ENCODE measurements at places on chromosomes 2 and 18. TPM values are rescaled to one million over a fixed set of nuclear protein-coding genes. Genes with fewer than 3 reads are reported as not detected.

The PELI1 gene
- total RNA-seq: 60.0 TPM

The MLPH gene
- total RNA-seq: 12.3 TPM

The RIT2 gene
- total RNA-seq: not detected

The SERPINB11 gene
- not detected for total RNA-seq

The GALR1 gene
- 0.36 TPM for total RNA-seq

The POTEC gene
- total RNA-seq: not detected

The EN1 gene
- total RNA-seq: 0.43 TPM

The RAPGEF4 gene
- 2.0 TPM for total RNA-seq

The DPP10 gene
- 15.7 TPM for total RNA-seq

The IMMT gene
- 63.2 TPM for total RNA-seq

The IL1R2 gene
- total RNA-seq: 1.3 TPM

The FTCDNL1 gene
- total RNA-seq: 2.2 TPM

The SH3BP4 gene
- 35.9 TPM for total RNA-seq

The PSMD1 gene
- total RNA-seq: 93.6 TPM

The CRYGA gene
- not detected for total RNA-seq

The DNAH7 gene
- total RNA-seq: 1.2 TPM

The GATA6 gene
- 125 TPM for total RNA-seq

The CD8B2 gene
- not detected for total RNA-seq

The CCDC148 gene
- total RNA-seq: 1.6 TPM

The ATP6V1C2 gene
- 0.32 TPM for total RNA-seq

The TWIST2 gene
- 19.7 TPM for total RNA-seq

The HOXD13 gene
- 33.9 TPM for total RNA-seq

The FAM228A gene
- 0.24 TPM for total RNA-seq

The MBP gene
- total RNA-seq: 21.0 TPM

The MC5R gene
- total RNA-seq: not detected

The ST6GAL2 gene
- 14.4 TPM for total RNA-seq

The NOL4 gene
- total RNA-seq: 2.0 TPM

The PRSS56 gene
- not detected for total RNA-seq

The FOXI3 gene
- total RNA-seq: not detected

The DNER gene
- total RNA-seq: 0.37 TPM

The SMAD4 gene
- total RNA-seq: 116 TPM

The C2orf80 gene
- total RNA-seq: not detected

The TUBA3D gene
- 126 TPM for total RNA-seq

The RAB17 gene
- 58.3 TPM for total RNA-seq

The CCDC85A gene
- 3.0 TPM for total RNA-seq

The TNFRSF11A gene
- 11.0 TPM for total RNA-seq

The TEKT4 gene
- not detected for total RNA-seq

The GPR17 gene
- not detected for total RNA-seq

The CD207 gene
- not detected for total RNA-seq

The FAM124B gene
- 0.17 TPM for total RNA-seq

The UXS1 gene
- 46.5 TPM for total RNA-seq

The IGFBP2 gene
- 163 TPM for total RNA-seq

The KRCC1 gene
- total RNA-seq: 30.9 TPM

The CFAP221 gene
- 8.1 TPM for total RNA-seq

The TCF23 gene
- not detected for total RNA-seq

The TMEM37 gene
- 52.6 TPM for total RNA-seq

The UNC50 gene
- 64.9 TPM for total RNA-seq

The IFT172 gene
- total RNA-seq: 13.0 TPM

The FBXO48 gene
- total RNA-seq: 0.83 TPM

The ZAP70 gene
- total RNA-seq: 1.4 TPM

The USP40 gene
- total RNA-seq: 28.2 TPM

The TRIM43 gene
- not detected for total RNA-seq

The CSRNP3 gene
- total RNA-seq: 14.0 TPM

The C1D gene
- total RNA-seq: 55.6 TPM
